ENCODE measurements at places on chromosomes 1 and 21. TPM values are rescaled to one million over a fixed set of nuclear protein-coding genes. Genes with fewer than 3 reads are reported as not detected.

- peaks cover 5% of the 10 kb centered on the region for H3K4me1 ChIP-seq
- no peak for DNase-seq
- no peaks in the 10 kb centered on the region for H3K27me3 ChIP-seq
- no peaks in the 10 kb centered on the region for H3K36me3 ChIP-seq
- no peak overlapping the region for H3K4me3 ChIP-seq
Measured at GRCh38 chr1:31796707-31797106, 19.1 kb downstream of the SPOCD1 start.

DNA sequence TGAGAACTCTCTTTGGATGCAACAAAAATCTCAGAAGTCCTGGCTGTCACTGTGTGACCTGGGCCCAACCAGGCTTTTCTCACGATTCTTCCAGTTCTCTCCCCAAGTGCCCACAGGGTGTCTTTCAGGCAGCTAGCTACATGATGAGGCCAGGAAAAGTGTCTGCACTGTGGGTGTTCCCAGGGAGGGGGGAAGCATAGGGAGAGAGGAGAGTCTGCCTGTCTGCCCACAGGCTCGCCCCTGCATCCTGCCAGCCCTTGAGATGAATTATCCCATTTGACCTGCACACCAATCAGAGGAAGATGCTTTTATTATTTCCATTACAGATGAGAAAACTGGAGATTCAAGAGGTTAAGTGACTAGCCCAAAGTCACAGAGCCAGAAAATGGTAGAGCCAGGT lies 27.8 kb downstream of the FOXO6 start:
- H3K4me1 ChIP-seq, result peaks cover 32% of the 10 kb centered on the region
- no peaks in the 10 kb centered on the region for H3K27me3 ChIP-seq
- H3K27ac ChIP-seq, result no peak overlapping the region
- no peaks in the 10 kb centered on the region for H3K36me3 ChIP-seq

DNA sequence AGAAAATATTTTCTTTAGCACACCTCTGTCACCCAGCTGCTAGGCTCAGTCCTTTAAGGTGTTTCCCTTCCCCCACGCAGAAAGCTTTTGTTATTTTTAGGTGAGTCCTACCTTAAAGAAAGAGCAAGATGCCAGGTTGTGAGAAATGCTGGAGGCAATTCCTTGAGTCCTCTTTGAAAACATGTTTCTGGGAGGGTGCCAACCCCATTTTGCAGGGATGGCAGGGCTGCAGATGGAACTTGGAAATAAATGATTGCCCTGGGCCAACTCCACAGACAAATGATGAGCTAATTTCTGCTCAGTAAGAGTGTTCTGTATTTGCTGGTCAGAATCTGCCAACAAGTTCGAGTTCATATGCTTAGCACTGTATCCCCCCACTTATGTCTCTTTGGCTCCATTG lies 119.2 kb upstream of the RAB3GAP2 start:
- no peaks in the 10 kb centered on the region for H3K4me1 ChIP-seq
- no peak for DNase-seq
- H3K27ac ChIP-seq, result no peak overlapping the region
- H3K27me3 ChIP-seq, result peaks cover 5% of the 10 kb centered on the region
- H3K4me3 ChIP-seq, result no peak overlapping the region

GRCh38 chr1:213649373-213649772 lies 338.4 kb upstream of the PROX1 start:
- H3K36me3 ChIP-seq, result no peaks in the 10 kb centered on the region
- H3K27ac ChIP-seq, result no peak overlapping the region
- no peak overlapping the region for H3K4me3 ChIP-seq
- H3K27me3 ChIP-seq, result no peaks in the 10 kb centered on the region
- DNase-seq, result no peak
- no peaks in the 10 kb centered on the region for H3K4me1 ChIP-seq

DNA sequence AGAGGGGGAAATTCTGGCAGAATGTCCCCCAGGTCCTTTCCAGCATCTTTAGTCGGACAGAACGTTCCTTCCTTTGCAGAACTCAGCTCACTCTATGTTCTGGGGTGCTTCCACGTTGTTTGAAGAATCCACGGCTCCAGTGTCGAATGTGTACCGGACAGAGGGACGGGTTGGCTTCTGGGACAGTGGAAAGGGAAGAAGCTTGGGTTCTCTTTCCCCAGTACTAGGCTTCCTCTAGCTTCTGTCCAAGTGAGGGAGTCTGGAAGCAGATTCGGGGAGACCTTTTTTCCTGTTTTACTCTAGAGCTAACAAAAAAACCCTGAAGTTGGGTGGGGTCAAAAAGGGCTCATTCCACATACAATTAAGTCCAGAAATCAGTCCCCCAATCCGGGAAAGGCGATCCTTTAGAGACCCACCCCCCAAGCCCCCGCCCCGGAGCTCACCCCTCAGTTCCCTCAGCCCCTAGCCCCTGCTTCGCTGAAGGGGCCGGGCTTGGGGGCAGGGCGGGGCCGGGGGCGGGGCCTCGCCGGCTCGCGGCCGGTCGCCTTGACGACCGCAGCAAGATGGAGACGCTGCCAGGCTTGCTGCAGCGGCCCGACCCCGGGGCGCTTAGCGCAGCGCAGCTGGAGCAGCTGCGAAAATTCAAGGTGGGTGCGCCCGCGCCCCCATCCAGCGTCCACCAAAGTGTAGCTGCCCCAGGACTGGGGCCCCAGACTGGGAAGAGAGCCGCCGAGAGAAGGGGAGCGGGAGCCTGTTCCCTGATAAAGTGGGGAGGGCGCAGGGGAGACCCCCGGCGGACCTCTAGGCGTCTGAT lies at the start of gene RIIAD1:
TSS of gene RIIAD1 (plus strand) at position 549 of the 814 bp plus-strand sequence. CDS start at position 564, 15 bp downstream.
- peaks cover 3% of the 10 kb centered on the region for H3K4me1 ChIP-seq
- peak within 1 kb of the TSS; percentile 26 for H3K4me3 ChIP-seq

DNA sequence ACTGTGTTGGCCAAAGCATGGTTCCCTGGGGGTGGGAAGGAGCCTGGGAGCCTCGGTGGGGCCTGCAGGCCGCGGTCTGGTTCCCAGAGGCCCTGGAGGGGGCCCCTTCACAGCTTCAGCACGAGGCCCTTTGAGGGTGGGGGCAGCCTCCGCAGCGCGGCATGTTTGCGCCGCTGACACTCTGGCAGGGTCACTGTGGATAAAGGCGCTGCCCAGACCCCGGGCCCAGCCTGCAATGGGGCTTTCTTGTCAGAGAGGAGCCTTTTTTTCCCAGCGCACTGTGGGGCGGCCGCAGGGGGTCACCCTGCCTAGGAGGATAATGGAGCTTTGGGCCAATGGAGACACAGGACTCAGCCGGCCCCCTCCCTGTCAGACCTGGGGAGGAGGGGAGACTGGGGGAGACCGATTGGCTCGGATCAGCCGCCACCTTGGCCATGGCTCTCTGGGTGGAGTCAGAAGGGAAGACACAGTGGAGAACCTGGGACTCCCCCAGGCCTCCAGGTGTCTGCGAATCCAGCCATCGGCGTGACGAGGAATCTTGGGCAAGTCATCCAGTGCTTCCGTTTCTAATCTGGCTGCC lies 26.0 kb downstream of the EPHB2 start:
- no peaks in the 10 kb centered on the region for H3K36me3 ChIP-seq
- H3K4me1 ChIP-seq, result no peaks in the 10 kb centered on the region
- peak; percentile 60 for DNase-seq
- H3K27ac ChIP-seq, result no peak overlapping the region

- no peak overlapping the region for H3K27ac ChIP-seq
- H3K36me3 ChIP-seq, result no peaks in the 10 kb centered on the region
- DNase-seq, result no peak
- H3K4me1 ChIP-seq, result peaks cover 14% of the 10 kb centered on the region
- H3K27me3 ChIP-seq, result peaks cover under 1% of the 10 kb centered on the region
- H3K4me3 ChIP-seq, result no peak overlapping the region
Measured at GRCh38 chr1:61047061-61047460, 35.3 kb upstream of the NFIA start.

DNA sequence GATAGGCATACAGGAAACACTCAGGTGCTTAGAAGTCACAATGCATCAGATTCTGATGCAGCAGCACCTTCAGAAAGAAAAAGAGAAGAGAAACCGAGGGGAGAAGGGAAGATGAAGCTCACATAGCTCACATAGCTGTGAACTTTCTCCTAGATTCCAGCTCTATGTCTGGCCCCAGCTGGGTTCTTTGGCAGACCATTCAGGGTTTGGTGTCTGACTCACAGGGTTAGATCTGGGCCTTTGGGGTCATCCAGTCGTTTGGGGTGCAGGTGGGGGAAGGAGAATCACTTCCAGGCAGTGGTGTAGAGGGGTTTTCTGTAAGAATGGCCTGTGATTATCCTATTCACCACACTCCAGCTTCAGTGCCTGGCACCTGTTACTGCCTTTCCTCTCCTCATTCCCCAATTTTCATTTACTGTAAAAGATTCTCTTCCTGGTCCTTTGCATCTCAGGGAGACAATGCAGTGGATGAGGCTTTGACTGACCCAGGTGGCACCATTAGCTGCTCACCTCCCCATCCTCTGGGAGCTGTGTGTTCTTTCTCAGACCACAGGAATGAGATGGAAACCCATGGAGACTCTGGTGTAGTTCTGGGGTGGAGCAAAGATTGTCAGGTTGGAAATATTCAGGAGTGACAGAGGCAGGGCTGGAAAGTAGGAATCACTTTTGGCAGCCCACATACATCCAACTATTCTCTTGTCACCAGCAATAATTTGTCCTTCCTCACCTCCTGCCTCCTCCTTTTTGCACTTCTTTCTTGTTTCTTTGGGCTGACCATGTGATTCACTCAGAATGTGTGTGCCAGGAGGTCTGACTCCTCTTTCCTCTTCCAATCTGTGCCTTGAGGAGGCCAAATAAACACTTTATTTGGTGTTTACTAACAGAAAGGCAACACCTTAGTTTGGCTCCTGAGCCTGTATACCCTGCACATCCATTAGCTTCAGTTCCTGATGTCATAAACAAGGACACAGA lies 103.3 kb downstream of the PAPPA2 start:
- no peaks in the 10 kb centered on the region for H3K36me3 ChIP-seq
- DNase-seq, result no peak
- no peak overlapping the region for H3K27ac ChIP-seq
- no peaks in the 10 kb centered on the region for H3K27me3 ChIP-seq
- H3K4me3 ChIP-seq, result no peak overlapping the region

GRCh38 chr1:153490272-153491051 lies 30.0 kb upstream of the S100A7 start:
- H3K27me3 ChIP-seq, result no peaks in the 10 kb centered on the region
- H3K4me3 ChIP-seq, result no peak overlapping the region

GRCh38 chr1:29469457-29469856 lies 233.1 kb downstream of the PTPRU start:
- DNase-seq, result no peak
- H3K27ac ChIP-seq, result no peak overlapping the region
- H3K4me1 ChIP-seq, result no peaks in the 10 kb centered on the region
- H3K27me3 ChIP-seq, result no peaks in the 10 kb centered on the region
- no peak overlapping the region for H3K4me3 ChIP-seq

DNA sequence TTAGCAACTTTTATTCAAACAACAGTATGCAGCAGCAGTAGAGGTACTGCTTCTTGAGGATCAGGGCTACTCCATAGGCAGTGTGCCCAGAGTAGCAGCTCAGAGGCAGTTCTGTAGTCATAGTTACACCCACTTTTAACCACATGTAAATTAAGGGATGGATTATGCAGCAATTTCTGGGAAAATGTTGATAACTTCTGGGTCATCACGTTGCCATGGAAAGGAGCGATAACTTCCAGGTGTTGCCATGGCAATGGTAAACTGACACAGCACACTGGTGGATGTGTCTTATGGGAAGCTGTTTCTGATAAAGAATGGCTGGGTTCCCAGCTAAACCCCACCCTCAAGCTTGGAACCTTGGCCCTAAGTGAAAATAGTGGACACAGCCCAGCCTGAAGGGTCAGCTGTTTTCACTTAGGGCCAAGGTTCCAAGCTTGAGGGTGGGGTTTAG lies 29.0 kb upstream of the PLA2G2A start:
- H3K4me3 ChIP-seq, result no peak overlapping the region
- H3K36me3 ChIP-seq, result no peaks in the 10 kb centered on the region
- peak; percentile 22 for DNase-seq
- H3K27ac ChIP-seq, result no peak overlapping the region
- no peaks in the 10 kb centered on the region for H3K27me3 ChIP-seq

DNA sequence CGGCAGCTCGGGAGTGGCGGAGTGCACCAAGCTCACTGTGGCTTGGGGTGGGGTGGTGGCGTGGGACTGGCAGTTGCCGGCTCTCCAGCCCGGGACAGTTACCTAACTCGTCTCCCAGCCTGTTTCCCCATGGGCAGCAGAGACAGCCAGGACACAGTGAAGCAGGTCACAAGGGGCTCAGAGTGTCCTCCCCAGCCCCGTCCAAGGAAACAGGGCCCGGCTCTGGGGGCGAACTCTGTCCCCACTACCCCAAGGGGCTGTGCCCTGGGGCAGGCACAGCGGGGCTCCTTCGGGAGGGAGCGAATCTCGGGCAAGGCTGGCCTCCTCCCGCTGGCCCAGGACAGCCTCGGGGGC lies 759 bp downstream of the GPR157 start:
- peaks cover 13% of the 10 kb centered on the region for H3K4me1 ChIP-seq
- H3K36me3 ChIP-seq, result no peaks in the 10 kb centered on the region
- peak overlapping the region; percentile 40 for H3K4me3 ChIP-seq
- no peaks in the 10 kb centered on the region for H3K27me3 ChIP-seq
- peak overlapping the region; percentile 87 for H3K27ac ChIP-seq

DNA sequence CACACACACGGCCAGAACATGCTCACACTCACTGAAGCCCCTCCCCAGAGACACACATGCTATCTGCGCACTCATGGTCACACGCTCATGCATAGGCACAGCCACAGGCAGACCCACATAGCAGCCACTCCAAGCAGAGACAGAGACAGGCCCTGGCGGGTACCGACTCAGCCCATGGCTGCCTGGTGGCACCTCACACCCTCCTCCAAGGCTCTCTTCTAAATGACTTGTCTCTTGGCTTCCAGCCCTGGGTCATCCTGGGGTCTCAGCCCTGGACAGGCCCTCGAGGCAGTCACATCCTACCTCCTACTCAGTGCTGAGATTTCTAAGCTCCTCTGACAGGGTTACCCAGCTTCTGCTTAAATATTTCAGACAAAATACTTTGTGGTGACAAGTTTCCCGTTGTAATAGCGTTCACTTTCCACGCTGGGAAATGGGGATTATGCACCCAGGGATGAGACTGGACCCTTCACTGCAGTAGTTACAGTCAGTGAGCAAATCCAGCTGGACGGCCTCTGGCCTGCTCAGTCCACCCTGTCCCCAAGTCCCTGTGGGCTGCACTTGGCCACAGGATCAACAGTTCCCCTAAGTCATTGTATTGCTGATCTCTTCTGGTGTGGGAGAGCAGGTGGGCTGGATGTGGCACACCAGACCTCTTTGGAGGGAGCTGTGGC lies 2.9 kb upstream of the NFASC start:
- no peaks in the 10 kb centered on the region for H3K27me3 ChIP-seq
- H3K4me1 ChIP-seq, result no peaks in the 10 kb centered on the region
- no peak overlapping the region for H3K4me3 ChIP-seq
- no peak for DNase-seq
- H3K36me3 ChIP-seq, result no peaks in the 10 kb centered on the region

GRCh38 chr1:37069406-37069805 lies 35.1 kb upstream of the GRIK3 start:
- no peak overlapping the region for H3K27ac ChIP-seq
- DNase-seq, result no peak
- no peaks in the 10 kb centered on the region for H3K36me3 ChIP-seq
- peaks cover 9% of the 10 kb centered on the region for H3K4me1 ChIP-seq
- no peak overlapping the region for H3K4me3 ChIP-seq

PUM1 gene
- total RNA-seq, result 99.1 TPM

CD160 gene
- total RNA-seq, result 0.21 TPM

MATN1 gene
- 0.15 TPM for total RNA-seq

DNTTIP2 gene
- 46.9 TPM for total RNA-seq

SOX13 gene
- 42.0 TPM for total RNA-seq

ANKRD35 gene
- total RNA-seq, result 3.7 TPM

PIK3C2B gene
- 37.6 TPM for total RNA-seq

Data from lung (tissue), 17 donors.